ENCODE measurements at places on chromosomes 11 and 22. TPM values are rescaled to one million over a fixed set of nuclear protein-coding genes. Genes with fewer than 3 reads are reported as not detected.

OR6A2 gene
- total RNA-seq, result not detected

UNC93B1 gene
- total RNA-seq, result 11.1 TPM

C22orf31 gene
- total RNA-seq, result not detected

MAP6 gene
- 0.07 TPM for total RNA-seq

FAM181B gene
- not detected for total RNA-seq

C11orf97 gene
- not detected for total RNA-seq

CHRM4 gene
- not detected for total RNA-seq

TRPC6 gene
- total RNA-seq, result not detected

DNA sequence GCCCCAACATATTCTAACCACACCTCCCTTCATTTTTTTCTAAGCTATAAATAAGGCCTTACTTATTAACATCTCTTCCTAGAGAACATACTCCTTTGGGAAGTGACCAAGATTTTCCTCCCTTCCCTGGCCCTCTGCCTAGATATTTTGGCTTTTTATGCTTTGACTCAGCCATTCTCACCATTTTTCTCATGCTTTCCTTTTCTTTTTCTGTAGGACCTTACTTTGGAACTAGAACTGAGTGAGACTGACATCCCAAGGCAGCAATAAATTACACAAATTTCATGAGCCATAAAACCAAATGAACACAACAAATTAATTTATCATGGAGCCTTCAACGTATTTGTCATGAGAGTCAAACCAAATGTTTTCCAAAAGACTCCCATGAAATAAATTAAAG is 142.7 kb upstream of the CTSC start:
- no peak for DNase-seq

DNA sequence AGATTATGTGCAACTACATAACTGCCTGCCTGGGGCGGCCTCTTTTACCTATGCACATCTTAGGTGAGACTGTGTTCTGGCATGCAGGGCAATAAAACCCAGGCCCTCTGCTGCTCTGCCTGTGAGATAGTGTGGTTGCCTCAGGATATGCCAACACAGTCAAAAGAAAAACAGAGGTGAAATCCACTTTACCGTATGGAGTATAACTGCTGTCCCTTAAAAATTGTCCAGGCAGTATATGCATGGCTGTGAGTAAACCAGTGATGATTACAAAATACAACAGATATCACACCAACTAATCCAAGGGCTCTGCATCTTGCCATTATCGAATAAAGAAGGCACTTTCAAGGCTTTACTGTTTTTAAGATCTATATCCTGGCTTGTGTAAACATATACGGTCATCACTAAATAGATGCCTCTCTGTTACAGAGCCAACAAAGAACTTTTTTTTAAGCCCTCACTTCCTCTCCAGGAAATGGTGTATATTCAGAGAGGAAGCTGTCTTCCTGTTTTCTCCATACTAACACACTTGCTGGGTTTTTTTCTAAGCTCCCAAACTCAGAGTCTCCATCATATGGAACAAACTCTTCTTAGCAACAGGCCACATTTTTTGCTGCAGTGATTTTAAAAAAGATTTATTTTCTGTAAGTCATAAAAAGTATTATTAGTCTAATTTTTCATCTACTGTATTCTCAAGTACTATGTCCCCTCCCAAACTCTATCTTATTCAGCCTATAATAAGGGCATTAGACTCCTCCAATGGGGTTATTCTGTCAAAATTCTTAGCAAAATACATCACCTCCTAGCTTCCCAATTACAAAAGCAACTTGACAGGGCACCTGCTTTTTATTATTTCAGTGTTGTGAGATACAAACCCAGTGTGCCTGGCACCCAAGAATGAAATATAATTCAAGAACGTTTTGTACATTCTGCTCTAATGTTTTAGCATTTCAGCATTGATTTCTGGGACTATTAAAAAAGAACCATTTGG is 135.2 kb downstream of the MAML2 start:
- DNase-seq, result peak; percentile 64

DNA sequence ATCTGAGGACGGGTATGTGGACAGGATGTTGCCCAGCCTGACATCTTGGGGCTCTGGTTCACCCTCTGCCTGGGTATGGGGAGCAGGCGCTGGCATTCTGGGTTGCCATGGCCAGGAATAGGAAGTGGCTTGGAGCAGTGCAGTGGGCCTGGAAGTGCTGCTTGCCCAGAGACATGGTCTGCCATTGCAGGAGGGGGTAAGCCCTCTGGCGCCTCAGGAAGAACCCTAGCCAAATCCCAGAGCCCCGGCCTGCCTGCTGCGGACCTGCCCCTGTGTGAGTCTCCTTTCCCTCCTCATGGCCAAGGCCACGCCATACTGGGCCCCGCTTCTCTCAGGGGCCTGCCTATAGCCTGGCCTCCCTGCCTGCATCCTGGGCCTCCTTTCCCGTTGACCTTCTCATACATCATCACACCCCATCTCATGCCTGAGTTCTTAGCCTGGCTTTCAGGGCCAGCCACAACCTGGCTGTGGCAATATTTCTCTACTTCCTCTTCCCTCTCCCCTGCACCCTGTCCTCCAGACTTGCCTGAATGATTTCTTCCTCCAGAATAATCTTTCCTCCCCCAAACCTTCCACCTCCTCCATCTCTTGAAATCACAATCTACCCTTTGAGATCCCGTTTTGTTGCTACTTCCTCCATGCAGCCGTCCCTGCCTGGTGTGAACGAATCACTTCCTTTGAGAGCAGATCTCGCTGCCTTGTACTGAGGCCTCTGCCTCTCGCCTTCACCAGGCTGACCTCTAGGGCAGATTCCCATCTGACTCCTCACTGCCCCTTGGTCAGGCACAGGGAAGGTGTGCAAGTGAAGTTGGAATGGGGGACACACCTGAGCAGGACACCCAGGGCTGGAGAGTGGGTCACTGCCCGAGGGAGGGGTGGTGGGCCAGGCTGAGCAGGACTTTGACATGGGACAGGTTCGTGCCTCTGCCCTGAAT is 5.2 kb downstream of the CAPN5 start:
- DNase-seq, result no peak

GRCh38 chr11:61955422-61956135 is 5.4 kb downstream of the BEST1 start:
- DNase-seq, result no peak

DNA sequence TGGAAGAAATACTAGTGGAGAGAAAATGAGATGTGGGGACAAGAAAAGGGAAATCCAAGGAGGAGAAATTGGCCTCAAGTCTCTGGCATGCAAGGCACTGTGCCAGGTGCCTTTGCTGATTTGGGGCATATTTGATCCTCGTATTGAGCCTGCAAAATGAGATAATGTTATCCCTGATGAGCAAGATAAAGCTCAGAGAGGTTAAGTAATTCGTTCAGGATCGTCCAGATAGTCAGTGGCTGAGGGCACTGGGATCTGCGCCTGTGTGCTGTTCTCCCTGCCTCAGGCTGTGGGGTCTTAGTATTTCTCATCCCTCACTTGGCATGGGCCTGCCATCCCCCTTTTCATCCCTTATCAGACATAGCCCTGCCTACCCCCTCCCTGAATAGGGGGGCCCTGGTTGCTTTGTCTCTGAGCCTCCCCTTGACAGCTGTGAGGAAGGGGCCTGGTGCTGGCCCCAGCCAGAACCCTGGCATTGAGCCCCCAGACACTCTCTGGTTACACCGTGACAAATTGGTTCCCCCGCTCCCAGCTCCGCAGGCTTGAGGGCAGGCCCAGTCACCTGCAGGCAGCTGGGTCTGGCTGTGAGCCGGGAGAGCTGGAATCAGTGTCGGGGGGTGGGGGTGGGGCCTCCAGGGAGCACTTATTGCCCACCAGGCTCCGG is 85.7 kb downstream of the NECTIN1 start:
- no peak for DNase-seq

DNA sequence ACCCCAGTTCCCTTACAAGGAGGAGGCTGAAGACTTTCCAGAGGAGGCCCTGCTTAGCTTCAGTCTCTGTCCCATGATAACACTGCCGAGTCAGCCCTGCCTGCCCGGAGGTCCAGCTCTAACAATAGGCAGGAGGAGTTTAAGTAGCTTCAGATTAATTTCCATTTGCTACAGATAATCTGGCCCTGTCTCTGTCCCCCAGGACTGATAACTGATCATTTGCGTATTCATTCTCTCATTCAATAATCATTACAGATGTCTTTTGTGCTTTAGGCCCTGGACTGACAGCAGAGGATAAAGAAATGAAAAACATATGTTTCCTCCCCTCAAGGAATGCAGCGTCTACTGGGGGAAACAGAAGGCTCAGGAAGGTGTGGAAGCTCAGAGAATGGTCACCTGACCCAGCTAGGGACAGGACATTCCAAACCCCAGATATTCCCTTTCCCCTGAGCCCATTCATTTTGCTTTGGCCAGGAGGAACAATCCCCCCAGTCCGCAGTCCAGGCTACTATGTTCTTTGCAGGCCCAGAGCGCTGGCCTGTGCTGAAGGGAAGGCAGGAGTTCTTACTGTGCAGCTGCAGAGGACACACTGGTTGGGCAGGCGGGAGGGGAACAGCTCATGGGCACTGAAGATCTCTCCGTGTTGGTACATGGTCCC is 20.8 kb downstream of the CHRDL2 start:
- DNase-seq, result no peak

DNA sequence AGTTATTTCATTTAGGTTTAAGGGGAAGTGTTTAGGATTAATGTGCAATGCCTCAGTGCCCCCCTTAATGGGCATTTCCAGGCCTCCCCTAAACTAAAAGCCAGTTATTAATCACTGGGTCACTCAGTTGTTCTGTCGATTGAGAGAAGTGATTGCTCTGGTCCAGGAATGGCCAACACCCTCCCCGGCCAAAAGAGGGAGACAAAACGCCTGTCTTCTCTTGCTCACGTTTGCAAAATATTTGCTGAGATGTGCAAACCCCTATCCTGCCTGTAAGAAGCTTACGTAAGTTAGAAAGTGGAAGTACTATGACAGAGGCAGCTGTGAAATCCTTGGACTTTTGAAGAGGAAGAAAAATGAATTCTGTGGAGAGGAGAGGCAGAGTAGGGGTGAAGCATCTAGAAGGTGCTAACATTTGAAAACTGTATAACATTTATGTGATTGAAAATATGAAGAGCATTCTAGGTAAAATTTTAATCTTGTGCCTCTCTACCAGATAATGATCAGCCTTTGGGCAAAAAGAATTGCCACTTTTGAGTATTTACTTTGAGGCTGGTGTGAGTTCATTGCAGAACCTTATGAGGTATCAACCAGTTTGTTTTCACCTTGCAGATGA is 37.7 kb downstream of the NTM start:
- no peak for DNase-seq

DNA sequence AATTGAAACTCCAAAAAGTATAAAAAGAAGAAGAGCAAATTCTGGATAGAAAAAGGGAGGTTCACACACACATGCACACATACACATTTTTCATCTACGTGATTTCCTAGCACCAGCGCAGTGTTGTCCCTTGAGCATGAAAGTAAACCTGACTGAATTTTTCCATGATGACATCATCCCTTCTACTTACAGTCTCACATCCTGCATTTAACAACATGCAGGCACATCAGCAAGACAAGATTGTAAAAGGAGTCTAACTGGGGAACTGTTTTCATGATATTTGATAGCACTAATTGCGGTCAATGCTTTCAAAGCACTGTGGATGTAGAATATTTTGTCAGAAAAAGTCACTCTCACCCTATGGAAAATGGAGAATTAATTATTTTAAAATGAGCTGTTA is 36.6 kb downstream of the GAS2 start:
- no peak for DNase-seq

- no peak for DNase-seq
Observed at GRCh38 chr22:27784120-27784475, 17.5 kb downstream of the MN1 start.

DNA sequence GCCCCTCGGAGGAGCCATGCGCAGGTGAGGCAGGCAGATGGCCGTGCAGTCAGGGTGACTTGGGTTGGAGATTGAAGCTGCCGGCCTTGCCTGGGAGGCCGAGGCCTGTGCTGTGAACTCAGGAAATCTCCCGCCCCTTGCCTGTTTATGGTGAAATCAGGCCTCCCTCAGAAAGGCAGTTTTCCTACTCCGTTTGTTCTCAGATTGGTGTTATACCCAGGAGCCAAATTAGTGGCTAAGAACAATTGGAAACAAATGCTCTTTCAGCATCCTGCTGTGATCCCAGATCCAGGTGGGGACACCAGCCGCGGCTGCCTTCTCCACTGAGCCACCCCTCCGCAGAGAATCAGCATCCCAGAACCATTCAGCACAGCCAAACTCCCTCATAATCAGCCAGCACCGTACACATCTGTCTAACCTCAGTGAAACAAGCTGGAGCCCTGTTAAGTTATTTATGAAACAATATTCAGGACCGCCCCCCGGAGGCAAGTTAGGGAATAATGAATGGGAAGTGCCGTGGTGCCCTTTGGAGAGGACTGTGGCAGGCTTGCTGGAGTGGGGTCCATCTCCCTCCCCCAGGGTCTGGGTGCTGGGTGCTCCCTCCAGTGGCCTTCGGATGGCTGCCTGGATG is 60.0 kb downstream of the PKNOX2 start:
- DNase-seq, result no peak

DNA sequence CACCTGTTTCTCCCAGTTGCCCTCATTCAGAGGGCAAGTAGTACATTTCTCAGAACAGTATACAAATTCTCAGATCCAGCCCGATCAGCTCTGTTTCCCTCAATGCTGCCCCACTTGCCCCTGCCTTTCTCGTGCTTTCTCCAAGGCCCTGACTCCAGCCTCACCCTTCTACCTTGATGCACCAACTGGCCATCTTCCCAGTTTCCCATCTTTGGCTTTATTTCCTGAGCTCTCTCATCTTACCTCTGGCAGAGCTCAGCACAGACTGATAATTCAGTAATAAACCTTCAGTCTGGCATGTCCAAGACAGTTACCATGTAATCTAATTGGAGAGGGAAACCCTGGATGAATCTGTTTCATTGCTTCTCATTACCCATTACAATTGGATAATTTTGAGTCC is 184.5 kb upstream of the ISX start:
- DNase-seq, result no peak
